Activated T-helper 17 cell treated with anti-CD3 and anti-CD28 coated beads, Interleukin-2, amount 50 U/mL, for 72 hours (primary cell): ENCODE measurements at places on chromosomes 11 and 22.

- no peak for ATAC-seq
These were observed 19.4 kb upstream of the IL17RA start for GRCh38 chr22:17065433-17065832.

DNA sequence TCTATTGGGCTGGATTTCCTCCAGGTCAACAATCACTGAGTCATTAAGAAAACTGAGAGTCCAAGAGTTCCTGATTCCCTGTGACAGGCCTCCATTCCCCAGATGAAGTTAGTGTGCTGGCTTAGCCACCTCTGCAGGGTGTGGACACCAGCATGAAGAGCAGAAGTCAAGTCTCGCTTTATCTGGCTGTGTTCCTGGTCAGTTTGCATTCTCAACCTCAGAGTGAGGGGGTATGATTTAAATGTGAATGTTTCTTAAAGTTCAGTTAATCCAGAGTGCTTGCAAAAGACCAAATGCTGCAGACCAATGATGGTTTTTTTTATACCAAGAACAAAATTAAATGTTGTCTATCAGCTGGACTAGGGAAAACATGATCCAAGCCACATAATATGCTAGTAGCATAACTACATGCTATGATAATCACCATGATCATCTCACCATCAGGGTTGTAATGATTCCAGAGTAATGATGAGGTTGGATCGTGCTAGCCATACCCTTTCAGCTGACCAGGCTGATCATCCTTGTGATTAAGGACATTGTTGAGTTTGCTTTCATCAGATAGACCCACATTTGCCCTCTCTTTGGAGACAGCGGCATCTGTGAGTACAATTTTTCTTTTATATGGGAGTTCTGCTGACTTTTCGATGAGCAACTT, 145.8 kb upstream of the ARHGAP20 start:
- ATAC-seq = no peak

DNA sequence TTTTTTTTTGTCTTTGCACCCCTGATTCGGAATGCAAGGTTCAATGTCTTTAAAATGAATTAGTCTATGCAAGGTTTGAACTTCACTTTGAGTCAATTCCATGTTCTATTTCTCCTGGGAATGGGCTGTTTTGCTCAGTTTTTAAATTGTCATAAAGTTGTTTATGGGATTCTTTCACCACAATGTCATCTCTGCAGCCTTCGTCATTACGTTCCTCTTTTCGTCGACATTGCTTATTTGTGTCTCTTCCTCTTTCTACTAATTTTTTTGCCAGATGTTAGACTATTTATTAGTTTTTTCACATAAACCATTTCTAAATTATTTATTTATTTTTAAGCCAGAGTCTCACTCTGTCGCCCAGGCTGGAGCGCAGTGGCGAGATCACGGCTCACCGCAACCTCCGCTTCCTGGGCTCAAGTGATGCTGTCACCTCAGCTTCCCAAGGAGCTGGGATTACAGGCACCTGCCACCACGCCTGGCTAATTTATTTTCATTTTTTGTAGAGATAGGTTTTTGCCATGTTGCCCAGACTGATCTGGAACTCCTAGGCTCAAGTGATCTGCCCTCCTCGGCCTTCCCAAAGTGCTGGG, 7.1 kb upstream of the TNNT3 start:
- no peak for ATAC-seq

GRCh38 chr11:84501750-84502149, 1125.4 kb downstream of the DLG2 start:
- no peak for ATAC-seq
